ENCODE measurements at places on chromosomes 7 and 10.

DNA sequence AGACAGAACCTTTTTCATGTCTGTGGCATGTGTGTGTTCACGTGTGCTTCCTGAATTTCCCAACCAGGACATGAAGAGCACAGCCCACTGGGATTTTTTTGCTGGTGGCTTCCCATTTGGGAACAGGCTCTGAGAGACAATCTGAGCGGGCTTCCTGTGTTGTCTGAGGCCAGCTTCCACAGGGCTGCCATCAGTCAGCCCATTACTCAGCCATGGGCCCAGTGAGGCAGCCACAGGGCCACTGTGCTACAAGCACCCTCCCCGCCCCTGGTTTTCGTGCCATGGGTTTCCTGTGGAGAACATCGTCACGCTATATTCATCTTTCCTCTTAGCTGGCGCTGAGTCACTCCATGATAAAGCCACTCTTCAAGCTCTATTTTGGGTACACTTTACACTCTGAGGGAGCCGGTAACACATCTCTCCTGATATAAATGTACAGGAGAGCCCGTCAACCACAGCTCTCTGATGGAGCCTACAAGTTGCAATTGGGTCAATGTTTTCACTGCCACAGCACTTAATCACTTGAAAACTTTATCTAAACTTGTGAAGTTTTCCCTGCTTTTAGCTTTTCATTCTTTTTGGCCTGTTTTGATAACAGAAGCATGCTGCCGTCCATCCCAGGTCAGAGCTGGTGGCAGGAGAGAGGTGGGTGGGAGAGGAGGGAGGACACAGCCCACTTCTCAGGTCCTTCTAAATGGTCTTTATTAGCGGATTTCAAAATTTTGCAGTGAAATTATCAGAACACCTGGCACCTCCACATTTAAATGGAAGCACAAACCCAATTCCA is 96.9 kb downstream of the HIPK2 start:
- no peak for DNase-seq

- no peak for DNase-seq
Measured at GRCh38 chr10:43218206-43218950, 48.5 kb downstream of the RASGEF1A start.

GRCh38 chr7:112515989-112516388 is 35.2 kb downstream of the LSMEM1 start:
- DNase-seq = no peak

DNA sequence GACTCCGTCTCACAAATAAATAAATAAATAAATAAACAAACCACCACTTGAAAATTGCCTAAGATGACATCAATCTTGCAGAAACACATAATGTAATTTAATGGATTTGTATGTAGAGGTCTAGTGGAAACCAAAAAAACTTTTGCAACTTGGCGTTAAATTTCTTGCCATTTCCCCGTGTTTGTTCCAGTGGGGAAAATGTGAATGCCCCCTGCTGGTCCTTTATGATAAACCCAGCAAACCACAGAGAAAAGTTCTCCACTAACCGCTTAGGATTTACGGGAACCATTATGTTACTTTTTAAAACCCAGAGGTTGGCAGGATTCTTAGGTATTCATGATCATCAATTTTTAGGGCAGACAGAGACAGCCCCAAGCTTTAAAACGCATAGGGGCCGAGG is 32.5 kb downstream of the LAMB4 start:
- peak; percentile 7 for DNase-seq

DNA sequence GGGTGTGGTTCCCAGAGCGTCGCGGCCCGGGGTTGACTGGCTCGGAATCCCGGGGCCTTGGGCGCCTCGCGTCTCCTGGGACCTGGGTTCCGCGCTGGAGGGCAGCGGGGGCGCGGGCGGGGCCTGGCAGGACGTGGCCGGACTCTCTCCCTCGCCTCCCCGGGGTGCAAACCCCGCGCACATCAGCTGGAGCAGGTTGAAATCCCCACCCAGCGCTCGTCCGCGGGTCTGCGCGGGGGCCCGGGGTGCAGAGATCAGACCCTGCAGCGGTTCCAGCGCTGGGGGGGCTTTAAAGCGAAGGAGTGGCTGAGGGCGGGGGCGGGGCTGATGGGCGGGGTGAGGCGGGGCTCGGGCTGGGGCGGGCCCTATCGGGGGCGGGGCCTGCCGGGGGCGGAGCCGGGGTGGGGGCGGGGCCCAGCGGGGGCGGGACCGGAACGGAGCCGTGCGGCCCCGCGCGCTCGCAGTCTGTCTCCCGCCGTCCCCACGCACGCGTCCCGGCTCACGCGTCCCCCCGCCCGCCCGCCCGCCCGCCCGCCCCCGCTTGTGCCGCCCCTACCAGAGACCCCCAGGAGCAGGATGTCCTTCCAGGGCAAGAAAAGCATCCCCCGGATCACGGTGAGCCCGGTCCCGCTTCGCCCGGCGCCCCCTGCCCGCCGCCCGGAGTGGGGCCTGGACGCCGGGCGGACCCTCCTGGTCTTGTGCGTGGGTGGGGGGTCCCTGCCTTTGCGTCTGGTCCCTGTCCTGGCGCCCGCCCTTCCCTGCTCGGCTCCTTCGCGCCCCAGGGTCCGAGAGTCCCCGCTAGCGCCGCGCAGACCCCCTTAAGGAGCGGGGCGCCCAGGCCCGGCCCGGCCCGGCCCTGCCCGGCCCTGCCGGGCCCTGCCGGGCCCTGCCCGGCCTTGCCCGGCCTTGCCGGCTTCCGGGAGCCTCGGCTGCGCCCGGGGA is at the start of gene DPYSL4:
TSS of gene DPYSL4 (plus strand) at position 461 of the 942 bp plus-strand sequence. CDS start at position 577, 116 bp downstream.
- peak; percentile 62 for DNase-seq

GRCh38 chr10:34908481-34908880 is 93.4 kb upstream of the PARD3 start:
- DNase-seq = no peak

GRCh38 chr10:72595436-72595835 is 30.4 kb downstream of the MICU1 start:
- DNase-seq = no peak

DNA sequence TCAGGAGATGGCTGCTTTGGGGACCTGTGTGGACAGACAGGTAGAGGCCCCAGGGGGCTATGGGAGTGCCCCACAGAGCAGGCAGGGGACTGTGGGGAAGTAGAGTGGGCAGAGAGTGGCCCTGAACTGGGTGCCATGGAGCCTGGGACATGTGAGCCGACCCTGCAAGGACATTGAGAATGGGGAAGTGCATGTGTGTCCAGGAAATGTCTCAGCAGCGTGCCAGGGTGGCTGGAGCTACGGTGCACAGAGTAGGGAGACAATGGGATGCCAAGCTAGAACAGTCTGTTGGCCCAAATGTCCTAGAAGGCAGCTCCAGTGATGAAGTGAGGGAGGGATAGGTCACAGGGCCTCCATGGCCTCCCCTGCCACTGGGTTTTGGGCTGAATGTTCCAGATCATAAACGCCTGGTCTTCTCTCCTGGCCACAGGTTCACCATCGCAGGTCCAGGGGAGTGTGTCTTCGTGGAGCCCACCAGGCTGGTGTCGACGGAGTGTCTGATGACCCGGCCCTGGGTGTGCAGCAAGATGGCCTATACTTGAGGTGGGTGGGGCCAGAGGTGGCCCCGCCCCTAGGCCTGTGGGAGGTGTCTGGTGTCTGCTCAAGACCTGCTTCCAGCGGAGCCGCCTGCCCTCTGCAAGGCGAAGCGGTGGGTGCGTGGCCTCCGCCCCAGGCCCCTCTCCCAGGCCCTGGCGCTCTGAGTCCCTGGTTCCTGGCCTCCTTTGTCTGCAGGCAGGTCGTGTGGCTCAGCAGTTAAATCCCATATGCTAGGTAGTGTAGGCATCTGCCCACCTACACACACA is 20.5 kb downstream of the CLEC2L start:
- DNase-seq = peak; percentile 22

- DNase-seq = no peak
Measured at GRCh38 chr10:4262449-4262848, 477.4 kb upstream of the KLF6 start.

DNA sequence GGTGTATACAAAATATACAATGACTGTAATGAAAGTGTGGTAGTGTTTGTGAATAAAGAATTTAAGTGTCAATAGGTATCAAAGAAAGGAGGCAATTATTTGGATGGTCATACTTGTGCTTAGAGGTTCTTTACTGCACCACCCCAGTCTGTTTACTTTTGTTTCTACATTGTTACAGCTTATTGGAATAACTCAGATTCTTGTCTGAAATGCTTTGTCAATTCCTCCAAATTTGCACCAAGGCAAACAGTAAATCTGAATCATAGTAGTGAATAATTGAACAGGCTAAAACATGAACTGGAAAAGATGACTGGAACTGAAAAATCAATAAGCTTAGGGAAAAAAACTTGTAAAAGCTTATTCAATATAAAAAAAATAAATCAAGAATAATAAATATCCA is 319.2 kb downstream of the EXOC4 start:
- DNase-seq = no peak

DNA sequence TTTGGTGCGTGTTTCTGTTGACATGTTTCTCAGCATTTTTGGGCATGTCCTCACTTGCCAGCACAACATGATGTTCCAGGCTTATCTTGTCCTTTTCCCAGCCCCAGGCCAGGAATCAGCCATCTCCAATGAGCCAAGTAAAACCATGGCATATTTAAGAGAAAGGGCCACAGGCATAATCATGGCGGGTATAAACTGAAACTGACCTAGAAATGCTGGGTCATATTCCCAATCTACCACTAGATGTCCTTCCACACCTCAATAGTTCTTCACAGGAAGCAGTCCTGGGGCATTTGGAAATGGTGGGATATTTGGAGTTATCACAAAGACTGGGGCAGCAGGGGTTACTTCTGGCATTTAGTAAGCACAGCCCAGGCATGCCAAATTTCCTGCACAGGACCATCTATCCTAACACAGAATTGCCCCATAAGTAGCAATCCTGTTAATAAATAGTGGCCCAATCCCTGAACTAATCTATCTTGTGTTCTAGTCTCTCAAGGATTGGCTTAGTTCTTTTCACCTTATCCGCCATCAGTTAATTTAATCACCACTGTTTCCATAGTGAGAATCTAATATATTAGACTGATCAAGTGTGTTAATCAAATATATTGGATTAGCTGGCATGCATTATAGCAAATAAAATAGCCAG is 101.6 kb downstream of the NPSR1 start:
- DNase-seq = peak; percentile 63

GRCh38 chr10:121069061-121069850 is 218.1 kb downstream of the WDR11 start:
- DNase-seq = no peak

GRCh38 chr7:30464231-30464671 is 14.3 kb downstream of the NOD1 start:
- no peak for DNase-seq

GRCh38 chr10:114749510-114749909 is 72.1 kb upstream of the FHIP2A start:
- no peak for DNase-seq

GRCh38 chr10:125156196-125156595 is 4.2 kb downstream of the CTBP2 start:
- no peak for DNase-seq

DNA sequence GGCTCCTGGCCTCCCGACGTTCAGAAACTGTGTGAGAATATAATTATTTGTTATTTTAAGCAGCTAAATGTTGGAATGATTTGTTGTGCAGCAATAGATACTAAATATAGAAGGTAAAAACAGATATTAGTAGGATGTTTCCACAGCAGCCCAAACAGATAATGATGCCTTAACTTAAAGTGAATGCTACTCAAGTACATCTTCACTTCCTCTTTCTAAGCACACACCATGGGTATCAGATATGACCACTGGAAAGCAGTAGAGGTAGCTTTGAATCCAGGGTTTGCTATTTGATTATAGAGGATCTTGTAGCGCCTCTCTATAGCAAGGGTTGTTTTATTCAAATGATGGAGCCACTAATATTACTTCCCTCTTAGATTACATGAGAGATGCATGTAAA is 38.2 kb upstream of the BET1 start:
- no peak for DNase-seq

DNA sequence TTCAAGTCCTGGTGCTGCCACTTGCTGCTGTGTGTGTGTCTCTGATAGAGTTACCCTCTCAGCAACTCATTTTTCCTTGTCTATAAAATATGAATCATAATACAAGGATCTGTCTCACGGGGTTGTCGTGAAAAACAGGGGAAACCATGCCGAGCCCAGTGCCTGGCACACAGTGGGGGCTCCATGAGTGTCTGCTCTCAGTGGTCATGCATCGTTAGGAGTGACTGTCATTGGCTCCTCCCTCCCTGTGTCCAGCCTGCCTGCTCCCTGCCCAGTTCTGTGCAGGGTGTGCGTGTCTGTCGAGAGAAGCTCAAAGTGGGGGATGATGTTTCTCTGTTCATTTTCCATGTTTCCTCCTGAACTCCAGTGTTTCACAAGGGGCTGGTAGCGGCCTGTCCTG is 83.6 kb upstream of the LRRC4 start:
- DNase-seq = no peak

- DNase-seq = peak; percentile 85
Measured at GRCh38 chr7:95476904-95477594, 8.7 kb upstream of the ASB4 start.

DNA sequence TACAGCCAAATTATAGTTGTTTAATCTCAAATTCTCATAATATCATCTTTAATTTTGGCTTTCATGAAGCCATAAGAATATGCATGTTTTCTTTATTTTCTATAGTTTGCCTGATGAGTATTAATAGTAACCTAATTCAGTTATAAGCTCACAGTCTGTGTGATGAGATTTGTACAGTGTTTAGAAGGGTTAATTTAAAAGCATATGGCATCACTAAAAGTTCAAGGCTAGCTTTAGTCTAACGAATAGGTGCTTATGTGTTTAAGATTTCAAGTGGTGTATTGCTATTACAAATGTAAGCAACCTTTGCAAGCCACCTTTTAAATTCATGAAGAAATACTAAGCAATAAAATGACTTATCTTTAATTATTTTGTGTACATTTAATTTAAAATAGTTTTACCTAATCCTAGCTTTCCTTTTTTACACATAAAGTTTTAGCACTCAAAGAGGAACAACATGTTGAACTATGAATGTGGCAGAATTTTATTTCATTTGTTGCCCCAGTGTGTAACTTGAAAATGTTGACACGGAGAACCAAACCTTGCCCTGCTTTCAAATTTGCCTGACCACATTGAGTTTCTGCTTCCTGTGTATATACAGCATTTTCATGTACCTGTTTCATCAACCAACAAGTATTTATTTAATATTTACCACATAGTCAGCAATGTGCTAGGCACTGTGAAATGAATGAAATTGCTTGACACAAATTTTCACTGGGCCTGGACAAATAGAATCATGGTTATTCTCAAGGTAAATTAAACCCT is 41.5 kb downstream of the TET1 start:
- DNase-seq = no peak

DNA sequence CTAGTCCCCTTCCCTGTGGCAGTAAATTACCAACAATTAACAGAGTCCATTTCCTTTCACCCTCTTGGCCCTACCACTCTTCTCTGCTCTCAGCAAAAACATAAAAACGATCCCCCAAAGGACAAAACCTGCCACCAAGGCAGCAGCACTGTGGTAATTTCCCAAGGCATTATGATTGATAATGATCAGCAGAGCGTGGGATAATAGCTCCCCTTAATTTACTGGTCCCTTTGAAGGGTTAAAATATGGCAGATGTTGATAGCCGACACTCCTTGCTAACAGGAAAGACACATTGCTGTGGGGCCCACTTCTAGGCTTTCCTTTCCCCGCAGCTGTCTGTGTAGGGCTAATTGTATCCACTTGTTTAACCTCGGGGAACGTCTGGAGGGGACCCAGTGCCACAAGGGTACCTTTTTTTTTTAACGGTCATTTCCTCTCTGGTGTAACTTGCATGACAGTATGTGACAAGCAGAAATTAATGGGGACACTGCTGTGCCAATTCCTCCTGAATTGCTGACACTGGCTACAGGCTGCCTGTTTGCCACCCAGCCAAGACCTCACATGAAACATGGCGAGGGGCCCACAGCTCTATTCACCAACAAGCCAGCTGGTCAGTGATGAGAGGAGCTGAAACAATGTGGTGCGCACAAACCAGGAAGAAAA is 81.3 kb downstream of the CDK6 start:
- no peak for DNase-seq

GRCh38 chr7:133746847-133747246 is 380.3 kb upstream of the LRGUK start:
- DNase-seq = no peak

All from neural progenitor cell (in vitro differentiated cells).